ENCODE measurements at places on chromosomes 11 and 22. TPM values are rescaled to one million over a fixed set of nuclear protein-coding genes. Genes with fewer than 3 reads are reported as not detected.

GRCh38 chr11:1291295-1292017 lies 18.0 kb downstream of the TOLLIP start:
- no peak for DNase-seq

DNA sequence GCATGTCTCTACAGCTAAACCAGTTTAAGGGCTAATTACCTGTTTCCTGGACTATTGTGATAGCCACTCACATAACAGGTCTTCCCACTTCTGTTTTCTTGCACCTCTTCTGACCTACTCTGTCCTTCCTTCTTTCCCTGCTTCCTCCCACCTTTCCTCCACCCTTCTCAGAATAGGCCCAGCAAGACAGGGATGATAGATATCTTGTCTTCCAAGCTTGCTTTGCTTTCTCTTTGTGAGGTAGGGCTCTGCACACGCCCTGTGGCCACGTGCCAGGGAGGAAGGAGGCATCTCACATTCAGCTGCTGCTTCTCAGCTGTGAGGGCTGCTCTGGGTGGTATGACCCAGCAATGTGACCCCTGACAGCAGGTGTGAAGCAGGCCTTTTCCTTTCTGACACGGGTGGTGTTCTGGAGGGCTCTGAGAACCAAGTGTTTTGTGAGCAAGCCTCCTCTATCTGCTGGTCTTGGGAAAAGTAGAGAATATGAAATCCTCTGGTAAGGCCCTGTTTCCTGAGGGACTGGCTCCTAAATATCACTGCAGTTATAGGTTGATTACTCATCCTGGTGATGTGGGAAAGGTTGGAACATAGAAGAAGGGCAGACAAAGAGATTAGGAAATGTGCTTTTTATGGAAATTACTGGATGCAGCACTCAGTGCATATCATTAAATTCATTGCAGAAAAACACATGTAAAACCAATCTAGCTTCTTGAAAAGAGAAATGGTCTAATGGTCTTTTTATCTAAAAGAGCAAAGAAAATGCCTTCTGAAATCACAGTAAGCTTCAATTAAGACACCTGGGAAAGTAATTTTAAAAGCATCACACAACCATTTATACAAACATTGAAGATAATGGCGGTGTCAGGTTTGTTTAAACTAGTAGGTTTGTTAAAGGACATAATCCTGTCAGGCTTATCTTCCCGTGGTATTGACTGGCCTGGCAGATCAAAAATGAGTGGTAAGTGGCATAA lies 8.5 kb downstream of the AMOTL1 start:
- DNase-seq: no peak

Gene CCDC89
- total RNA-seq: 2.5 TPM

DNA sequence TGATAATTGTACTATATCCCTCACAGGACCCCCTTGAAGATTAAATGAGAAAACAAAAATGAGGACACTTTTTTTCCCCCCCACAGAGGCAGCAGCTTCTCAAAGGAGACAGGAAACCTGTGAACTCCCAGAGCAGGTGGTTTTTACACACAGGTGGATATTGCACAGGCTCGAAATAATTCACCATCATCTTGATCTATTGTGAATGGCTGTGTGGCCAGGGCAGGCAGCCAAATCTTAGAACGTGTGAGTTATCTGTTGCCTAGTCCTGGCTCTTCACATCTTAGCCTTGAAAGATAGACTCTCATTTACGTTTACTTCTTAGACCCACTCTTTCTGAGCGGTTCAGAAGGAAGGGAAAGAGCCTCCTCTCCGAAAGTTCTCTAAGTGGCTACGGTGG lies 23.5 kb downstream of the PPFIBP2 start:
- no peak for DNase-seq

Gene CSNK1E
- 102 TPM for total RNA-seq

Gene SLN
- not detected for total RNA-seq

Gene DERL3
- not detected for total RNA-seq

GRCh38 chr11:17352950-17353820 lies 1.6 kb downstream of the NCR3LG1 start:
- no peak for DNase-seq

Gene TMEM151A
- total RNA-seq: 0.42 TPM

GRCh38 chr11:126608658-126609057 lies 253.2 kb downstream of the ST3GAL4 start:
- DNase-seq: no peak

Gene OR51B4
- not detected for total RNA-seq

Gene OR56A1
- not detected for total RNA-seq

DNA sequence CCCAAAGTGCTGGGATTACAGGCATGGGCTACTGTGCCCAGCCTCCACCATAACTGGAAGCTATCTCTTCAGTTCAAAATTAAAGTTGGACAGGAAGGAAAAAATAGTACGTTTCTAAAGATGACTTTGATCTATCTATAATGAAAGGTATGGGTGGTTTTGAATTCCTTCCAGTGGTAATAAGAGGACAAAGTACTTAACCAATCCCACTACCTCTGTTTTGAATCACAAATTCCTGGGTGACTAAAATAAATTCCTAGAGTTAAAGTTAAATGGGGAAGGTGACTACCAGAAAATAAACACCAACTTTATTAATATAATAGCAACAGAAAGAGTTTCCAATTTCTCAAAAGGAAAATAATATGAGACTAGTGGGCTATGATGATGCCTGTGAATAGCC lies 9.1 kb downstream of the PHF5A start:
- DNase-seq: no peak

Gene C11orf42
- not detected for total RNA-seq

- peak; percentile 95 for DNase-seq
Observed at GRCh38 chr11:121417055-121417551, 35.0 kb upstream of the SORL1 start.

DNA sequence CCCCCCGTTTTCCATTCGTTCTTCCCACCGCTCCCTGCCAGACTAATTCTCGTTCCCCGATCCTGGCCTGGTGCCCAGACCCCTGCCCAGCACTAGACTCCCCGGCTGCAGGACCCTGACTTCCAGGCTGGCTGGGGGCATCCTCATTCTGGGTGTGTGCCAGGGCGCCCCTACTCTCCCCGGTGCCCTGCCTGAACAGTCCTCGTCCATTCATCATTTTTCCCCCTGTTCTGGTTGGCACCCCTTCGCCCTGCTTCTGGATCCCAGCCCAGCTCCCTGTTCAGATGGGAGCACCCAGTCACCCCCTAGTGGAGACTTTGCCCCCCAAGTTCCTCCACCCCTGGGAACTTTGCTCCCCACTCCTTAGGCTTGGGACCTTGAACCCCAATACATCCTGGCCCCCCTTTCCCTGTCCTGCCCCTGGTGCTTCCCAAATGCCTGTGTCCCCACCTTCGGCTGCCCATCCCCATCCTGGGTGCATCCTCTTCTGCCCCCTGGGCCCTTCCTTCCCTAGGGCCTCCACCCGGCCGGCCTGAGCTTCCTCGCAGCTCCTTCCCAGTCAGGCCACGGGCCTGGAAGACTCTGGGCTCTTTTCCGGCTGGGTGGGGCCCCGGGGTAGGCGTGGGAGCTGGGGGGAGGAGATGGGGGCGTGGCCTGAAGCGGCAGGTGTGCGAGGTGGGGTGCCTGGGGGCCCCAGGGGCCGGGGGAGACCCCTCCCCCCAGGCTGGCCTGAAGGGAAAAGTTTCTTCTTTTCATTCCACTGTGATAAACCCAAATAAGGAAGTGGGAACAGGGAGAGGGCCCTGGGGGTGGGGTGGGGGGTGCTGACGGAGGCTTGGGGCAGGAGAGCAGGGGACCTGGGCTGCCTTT lies 908 bp downstream of the PLCB3 start:
- DNase-seq: no peak

GRCh38 chr11:91199866-91200265 lies 977.0 kb upstream of the CHORDC1 start:
- DNase-seq: no peak

Gene UBQLN3
- not detected for total RNA-seq

DNA sequence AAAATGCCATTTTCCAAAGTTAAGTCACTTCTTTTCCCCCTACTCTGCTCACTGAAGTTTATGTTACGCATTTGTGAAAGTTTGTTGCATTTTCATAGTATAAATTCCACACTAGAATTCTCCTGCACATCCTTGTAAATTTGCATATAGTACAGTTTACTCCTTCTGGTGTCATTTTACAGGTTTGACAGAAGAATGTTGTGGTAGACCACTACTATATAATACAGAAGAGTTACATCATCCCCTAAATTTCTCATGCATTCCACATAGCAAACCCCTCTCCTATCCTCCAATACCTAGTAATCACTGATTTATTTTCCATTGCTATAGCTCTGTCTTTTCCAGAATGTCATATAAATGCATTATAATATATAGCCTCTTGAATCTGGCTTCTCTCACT lies 64.5 kb downstream of the CCDC73 start:
- no peak for DNase-seq

DNA sequence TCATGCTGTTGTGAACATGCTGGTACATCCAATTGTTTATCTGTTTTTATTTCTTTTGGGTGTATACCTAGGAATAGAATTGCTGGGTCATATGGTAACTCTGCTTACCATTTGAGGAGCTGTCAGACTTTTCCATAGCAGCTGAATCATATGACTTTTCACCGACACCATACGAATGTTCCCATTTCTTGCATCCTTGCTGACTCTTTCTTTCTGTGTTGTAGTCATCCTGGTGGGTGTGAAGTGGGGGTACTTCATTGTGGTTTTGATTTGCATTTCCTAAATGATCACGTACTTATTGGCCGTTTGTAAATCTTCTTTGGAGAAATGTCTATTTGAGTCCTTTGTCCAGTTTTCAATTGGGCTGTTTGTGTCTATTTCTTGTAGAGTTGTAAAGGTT lies 26.5 kb downstream of the ATXN10 start:
- DNase-seq: no peak
